ENCODE measurements at places on chromosomes 7 and 10.

DNA sequence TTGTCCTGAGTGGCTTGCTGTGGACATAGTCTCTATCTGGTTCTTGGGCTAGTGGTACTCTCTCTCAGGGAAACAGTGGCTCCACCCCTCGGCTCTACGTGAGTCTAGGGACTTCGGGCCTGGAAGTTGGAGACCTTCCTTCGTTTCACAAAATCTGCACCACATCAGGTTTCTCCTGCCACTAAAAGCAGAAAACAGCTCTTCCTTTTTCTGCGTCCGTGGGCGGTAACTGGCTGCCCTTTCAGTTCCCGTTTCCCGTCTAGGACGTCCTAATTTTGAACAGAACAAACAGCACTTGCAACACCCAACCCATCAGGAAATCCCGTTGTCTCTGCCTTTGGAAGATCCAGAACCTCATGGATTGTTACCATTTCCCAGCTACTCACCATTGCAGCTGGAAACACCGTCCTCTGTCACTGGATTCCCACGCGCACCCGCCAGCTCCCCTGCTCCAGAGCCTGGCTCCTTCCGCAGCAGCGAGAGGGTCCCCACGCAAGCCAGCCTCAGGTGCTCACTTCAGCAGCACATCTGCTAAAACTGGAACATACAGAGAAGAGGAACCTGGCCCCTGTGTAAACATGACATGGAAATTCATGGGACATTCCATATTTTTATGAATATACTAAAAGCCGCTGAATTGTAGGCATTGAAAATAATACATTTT, 311.4 kb upstream of the AKR1E2 start:
- DNase-seq = no peak

- no peak for DNase-seq
Observed at GRCh38 chr7:106568002-106568679, 92.8 kb downstream of the CCDC71L start.

DNA sequence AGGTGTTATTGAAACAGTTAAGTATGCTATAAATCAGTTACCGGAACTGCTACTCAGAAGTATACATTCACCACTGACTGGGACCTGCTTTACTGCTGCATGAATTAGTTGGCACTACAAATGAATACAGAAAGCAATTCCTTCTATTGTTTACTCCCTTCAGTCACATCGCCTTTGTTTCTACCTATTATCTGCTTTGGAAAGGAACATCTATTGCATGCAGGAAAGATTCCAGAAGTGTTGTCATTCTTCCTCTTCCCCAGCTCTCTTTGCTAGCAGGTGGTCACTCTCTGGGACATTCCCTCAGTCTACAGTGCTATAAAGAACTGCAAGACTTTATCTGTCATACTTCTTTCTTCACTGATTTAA, 131.3 kb downstream of the ANK3 start:
- no peak for DNase-seq

GRCh38 chr10:17562614-17563013, 54.6 kb downstream of the HACD1 start:
- DNase-seq = no peak

DNA sequence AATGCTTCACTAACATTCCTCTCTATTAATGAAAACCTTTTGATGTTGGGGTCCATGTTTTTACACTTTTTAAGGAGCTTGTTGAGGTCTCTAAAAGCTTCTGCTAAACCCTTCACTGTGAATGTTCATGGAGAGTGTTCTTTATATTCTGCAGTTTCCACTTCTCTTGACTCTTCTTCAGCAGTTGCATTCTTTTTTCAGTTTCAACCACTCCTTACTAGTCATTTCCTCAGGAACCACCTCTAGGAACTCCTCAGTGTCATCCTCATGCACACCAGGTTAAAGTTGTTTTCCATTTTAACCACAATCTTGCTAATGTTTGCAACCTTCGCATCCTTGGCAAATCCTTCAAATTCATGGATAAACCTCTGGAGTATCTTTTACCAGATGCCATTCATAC, 821.6 kb downstream of the ANKRD7 start:
- no peak for DNase-seq

- no peak for DNase-seq
Observed at GRCh38 chr7:96021568-96021967, 249.2 kb downstream of the DYNC1I1 start.

DNA sequence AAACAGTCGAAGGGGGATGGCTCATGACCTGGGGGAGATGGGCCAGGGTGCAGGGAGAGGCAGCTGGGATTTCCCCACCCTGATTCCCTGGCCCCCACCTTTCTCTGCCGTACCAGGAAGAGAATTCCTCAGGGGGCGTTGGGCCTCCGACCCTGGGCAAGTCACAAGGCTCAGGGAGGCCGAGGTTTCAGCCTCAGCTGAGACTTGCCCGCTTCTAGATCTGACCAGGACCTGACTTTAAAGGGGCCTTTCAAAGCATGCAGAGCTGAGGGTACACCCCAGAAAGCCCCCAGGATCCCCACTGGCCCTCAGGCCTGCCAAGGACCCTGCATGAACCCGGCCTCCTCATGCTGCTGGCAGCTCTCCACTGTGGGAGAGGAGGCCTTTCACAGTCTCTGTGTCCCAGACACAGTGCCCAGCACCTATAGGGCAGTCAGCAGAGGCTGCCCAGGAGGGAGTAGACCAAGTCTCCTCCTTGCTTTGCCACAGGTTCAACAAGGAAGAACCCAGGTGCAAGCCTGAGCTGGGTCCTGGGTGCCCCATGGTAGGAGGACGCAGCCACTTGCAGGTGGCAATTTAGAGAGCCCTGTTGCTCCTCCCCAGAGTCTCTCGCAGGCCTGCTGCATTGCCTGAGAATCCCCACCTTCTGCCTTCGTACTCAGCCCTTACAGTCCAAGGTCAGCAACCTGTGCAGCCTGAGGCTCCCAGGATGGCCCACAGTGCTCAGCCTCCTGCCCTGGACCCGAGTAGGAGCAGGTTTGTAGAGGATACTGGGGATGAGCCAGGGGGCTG, 89.3 kb downstream of the CHST15 start:
- no peak for DNase-seq

All from DMS53 (cell line).